ENCODE measurements at places on chromosomes 11 and 22.

GRCh38 chr11:87384078-87384729 is 346.5 kb downstream of the TMEM135 start:
- no peak for DNase-seq

DNA sequence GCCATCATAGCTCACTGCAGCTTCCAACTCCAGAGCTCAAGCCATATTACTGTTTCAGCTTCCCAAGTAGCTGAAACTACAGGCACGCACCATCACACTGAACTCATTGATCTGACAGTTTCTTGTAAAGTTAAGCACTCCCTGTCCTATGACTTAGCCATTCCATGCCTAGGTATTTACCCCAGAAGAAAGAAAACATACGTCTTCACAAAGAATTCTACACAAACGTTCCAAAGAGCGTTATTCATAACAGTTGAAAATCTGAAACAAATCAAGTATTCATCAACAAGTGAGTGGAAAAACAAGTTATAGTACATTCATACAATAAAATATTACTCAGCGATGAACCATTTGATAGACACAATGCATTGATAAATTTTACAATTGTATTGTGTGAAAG is 7.8 kb upstream of the NLRP10 start:
- DNase-seq, result no peak

GRCh38 chr11:1531449-1532013 is 40.5 kb downstream of the DUSP8 start:
- no peak for DNase-seq

- DNase-seq, result no peak
Measured at GRCh38 chr22:46653596-46653995, 33.4 kb downstream of the GRAMD4 start.

DNA sequence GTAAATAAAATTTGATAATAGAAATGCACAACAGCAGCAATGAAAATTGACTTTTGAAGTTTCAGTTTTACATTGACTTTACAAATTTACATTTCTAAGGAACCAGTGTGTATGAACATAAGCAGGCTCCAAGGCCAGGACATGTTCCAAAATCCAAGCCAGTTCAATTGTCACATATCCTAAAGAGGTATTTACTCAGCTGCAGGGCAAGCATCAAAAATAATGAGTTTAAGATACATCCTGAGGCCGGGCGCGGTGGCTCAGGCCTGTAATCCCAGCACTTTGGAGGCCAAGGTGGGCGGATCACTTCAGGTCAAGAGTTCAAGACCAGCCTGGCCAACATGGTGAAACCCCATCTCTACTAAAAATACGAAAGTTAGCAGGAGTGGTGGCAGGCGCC is 39.0 kb upstream of the AKIP1 start:
- no peak for DNase-seq

- DNase-seq, result no peak
Measured at GRCh38 chr11:117809236-117810055, 12.4 kb upstream of the DSCAML1 start.

DNA sequence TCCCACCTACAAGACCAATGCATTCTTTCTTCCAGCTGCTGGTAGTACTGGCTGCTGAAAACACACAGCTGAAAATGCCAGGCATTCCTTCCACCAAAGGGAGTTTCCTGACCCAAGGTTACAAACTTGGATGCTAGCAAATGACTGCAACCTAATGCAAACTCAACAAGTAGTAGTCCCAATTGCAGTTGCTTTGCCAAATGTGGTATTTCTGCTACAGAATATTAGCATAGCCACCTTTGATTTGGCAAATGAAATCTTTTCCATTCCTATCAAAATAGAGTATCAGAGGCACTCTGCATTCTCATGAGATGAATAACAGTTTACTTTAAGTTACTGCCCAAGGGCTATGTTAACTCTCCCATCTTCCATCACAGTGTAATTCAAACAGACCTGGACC is 172.0 kb upstream of the ARHGAP42 start:
- no peak for DNase-seq

GRCh38 chr11:8810540-8811301 is 100.3 kb upstream of the AKIP1 start:
- DNase-seq, result no peak

DNA sequence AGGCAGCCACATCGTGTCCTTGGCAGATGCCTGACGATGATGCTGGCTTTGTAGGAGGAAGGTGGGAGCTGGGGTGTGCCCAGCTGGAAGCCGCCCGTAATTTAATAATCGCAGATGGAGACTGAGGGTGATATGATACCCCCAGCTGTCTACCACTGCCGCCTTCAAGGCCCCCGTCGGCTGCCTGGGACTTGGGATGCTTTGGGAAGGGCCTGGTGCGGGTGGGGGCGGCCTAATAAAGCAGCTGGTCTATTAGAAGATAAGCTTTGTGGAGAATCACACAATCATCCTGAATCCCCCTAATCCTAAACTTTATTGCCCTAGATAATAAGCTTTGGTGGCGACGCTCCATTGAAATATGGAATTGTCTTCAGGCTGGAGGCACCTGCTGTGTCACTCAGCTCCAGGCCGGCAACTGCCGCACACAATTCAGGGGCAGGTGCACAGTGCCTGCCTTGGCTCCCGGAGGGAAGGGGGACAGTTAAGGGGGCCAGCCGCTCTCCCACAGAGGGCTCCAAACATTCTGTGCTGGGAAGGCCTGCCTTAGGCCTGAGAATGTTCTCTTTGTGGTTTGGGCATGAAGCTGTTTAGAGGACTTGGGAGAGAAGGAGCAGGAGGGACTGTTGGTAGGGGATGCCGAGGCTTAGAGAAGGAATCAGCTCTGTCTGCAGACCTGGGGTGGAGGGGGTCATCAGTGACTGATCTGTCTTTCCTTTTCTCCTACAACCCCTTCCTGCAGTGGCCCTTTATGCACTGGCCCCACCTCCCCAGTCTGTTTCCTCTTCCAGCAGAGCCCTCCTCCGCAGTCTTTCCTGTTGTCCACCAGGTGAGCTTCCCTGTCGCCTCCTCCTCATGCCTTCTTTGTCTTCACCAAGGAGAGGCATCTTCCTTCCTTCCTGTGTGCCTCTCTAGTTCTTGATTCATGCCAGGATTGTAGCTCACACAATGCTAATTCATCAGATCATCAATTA is 65.3 kb downstream of the ARL14EP start:
- no peak for DNase-seq

GRCh38 chr11:121198491-121198890 is 94.1 kb upstream of the SC5D start:
- DNase-seq, result no peak

DNA sequence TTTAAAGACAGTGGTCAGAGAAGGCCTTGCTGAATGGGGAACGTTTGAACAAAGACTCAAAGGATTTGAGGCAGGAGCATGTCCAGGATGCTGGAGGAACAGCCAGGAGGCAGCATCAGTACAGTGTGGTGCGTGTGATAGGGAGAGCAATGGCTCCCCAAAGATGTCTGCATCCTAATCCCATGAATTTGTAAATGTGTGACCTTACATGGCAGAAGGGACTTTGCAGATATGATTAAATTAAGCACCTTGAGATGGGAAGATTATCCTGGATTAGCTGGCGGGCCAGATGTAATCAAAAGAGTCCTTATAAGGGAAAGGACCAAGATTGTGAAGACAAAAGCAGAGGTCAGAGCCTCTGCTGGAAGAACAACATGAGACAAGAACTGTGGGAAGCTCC is 24.6 kb upstream of the FAT3 start:
- no peak for DNase-seq
